GM13977 (cell line): ENCODE measurements at places on chromosomes 12 and 14.

DNA sequence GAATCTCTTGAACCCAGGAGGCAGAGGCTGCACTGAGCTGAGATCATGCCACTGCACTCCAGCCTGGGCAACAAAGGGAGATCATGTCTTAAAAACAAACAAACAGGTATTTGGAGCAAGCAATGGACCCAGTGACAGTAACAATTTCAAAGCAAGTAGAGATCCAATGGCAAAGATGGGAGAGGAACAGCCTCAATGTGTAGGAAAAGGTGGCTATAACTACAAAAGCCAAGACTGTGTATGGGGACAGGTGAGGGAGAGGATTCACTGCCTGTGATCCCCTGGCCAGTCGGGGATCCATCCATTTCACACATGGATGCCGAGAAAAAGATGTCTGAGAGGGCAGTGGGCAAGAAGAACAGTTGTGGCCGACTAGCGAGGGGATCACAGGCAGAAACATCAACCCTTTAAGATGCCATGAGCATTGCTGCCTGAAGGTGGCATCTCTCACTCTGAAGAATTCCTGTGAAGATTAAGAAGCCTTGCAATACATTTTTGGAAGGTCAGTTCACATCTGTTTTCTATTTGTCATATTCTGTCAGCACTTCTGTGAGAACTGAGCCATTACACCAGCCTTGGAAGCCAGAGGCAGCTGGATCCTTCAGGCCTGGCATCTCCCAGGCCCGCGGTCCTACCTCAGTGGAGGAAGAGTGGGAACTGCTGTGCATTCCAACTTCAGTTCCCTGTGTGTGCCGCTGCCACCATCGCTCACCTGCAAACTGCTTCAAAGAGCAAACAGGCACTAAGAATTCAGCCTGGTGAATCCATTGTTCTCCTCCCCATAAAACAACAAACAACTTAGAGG, 54.5 kb upstream of the FRS2 start:
- peak; percentile 24 for DNase-seq

- no peak for DNase-seq
Measured at GRCh38 chr12:94435511-94435927, 24.1 kb downstream of the CEP83 start.

DNA sequence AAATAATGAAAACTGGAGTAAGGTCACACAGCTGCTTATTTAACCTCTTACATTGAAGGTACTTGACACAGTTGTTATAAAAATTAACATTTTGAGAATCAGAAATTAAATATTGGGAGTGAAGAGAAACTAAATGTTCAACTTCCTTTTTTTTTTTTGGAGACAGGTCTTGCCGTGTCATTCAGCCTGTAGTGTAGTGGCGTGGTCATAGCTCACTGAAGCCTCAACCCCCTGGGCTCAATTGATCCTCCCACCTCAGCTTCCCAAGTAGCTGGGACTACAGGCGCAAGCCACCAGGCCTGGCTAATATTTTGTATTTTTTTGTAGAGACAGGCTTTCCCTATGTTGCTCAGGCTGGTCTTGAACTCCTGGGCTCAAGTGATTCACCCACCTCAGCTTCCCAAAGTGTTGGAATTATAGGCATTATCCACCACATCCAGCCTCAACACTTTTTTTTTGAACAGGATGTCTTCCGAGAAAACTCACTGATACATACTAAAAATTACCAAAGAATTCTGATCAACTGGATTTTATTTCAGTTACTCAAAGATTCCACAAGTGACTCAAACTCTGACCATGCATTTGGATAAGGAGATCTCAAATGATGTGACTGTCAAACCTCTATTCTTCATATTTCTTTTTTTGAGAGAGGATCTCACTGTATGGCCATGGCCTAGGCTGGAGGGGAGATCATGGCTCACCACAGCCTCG, 35.4 kb downstream of the SGPP1 start:
- DNase-seq: no peak

- peak; percentile 40 for DNase-seq
Measured at GRCh38 chr12:1932264-1932777, 13.9 kb upstream of the CACNA2D4 start.

DNA sequence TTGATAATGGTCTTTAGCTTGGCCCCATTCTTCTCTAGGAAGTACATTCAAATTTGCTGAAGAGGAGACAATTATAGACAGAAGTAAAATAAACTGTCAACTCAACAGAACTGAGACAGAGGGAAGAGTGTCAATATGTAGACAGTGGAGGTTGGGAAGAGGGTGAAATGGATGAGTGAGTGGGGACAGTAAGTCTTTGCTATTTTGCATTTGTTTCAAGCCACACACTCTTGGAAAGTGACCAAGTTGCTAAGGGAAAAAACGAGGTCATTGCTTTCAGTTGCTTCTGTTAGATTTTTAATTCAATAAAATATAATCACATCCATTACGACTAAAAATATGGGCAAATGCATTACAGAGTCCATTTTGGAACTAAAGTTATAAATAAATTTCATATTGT, 47.8 kb downstream of the BTBD7 start:
- no peak for DNase-seq
